Psoas muscle (tissue), 8 donors: ENCODE measurements at places on chromosomes 3 and 15. TPM values are rescaled to one million over a fixed set of nuclear protein-coding genes. Genes with fewer than 3 reads are reported as not detected.

The STRC gene
- 0.62 TPM for total RNA-seq

The MELTF gene
- total RNA-seq = 0.54 TPM

The TGM5 gene
- not detected for total RNA-seq

The CCR9 gene
- not detected for total RNA-seq

The PCSK6 gene
- total RNA-seq = 23.1 TPM

The NOX5 gene
- 0.13 TPM for total RNA-seq

The CMTM8 gene
- total RNA-seq = 1.8 TPM

The GOLGA8Q gene
- total RNA-seq = not detected

DNA sequence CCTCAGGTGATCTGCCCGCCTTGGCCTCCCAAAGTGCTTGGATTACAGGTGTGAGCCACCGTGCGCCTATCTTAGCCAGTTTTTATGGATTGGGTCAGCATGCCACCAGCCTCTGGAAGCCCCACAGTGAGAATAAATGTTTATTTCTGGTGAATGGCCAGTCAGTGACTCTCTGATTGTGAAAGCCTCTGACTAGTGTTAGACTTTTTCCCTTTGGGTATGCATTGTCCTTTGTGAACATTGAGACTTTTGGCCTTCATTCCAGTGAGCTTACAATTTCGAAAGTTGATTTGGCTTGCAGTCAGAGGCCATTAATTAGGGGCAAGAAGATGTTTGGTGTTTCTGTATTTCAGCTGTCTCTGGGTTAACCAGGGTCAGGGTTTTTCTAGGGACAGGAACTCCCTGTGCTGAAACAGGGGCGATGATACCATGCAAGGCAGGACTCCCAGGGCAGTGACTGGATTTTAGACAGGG is 274.5 kb upstream of the C2CD4B start:
- no peak for DNase-seq

DNA sequence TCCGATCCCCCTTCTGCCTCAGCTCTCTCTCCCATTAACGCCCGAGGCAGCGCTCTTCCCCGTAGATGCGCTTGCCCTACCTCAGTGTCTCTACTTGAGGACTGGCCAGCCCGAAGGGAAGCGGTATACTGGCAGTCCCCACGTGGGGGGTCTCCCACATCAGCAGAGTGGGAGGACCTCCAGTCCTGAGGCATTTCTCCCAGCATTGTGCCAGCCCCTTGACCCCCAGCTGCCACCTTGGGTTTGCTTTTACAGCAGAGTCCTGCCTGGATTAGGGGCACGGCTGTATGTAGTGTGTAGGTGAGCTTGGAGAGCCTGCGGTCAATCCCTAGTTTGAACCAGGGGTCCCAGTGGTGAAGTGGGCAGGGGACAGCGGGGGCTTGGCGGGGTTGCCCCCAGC is 767 bp downstream of the SEMA3F start:
- no peak for DNase-seq

- no peak for DNase-seq
Observed at GRCh38 chr3:52077925-52078324, 21.6 kb upstream of the DUSP7 start.

GRCh38 chr3:54960082-54960481 is 32.2 kb upstream of the LRTM1 start:
- no peak for DNase-seq

GRCh38 chr3:105899516-105899915 is 30.7 kb upstream of the CBLB start:
- no peak for DNase-seq

DNA sequence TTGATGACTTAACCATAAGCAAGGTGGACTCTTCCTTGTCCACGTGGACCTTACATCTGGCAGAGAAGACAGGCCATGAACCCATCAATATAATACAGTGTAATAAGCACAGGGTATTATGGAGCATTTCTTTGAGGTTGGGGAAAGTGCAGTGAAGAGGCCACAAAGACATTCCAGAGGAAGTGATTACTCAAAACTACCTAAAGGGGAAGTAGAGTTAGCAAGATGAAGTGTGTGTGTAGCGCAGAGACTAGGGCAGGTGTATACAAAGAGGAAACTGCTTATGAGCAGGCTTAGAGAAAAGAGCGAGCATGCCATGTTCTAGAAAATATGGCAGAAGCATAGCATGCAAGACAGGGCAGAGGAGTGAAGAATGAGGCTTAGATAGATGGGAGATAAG is 17.9 kb downstream of the CP start:
- DNase-seq = no peak

- no peak for DNase-seq
Observed at GRCh38 chr3:175001091-175001490, 142.0 kb downstream of the NAALADL2 start.

DNA sequence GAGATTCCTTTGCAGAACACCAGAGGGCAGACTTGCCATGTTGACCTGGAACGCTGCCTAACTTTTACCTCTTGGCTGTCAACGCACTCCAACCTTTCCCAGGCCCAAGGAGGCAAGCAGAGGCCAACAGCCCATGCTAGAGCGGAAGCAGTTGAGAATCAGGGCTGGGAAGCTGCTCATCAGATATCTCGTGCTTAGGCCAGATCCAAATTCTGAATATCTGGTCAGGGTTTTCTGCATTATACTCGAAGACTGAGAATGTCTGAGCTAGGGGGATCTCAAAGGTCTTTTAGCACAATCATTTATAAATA is 2.5 kb downstream of the XIRP1 start:
- no peak for DNase-seq

- DNase-seq = no peak
Observed at GRCh38 chr3:13424865-13425617, 4.9 kb upstream of the NUP210 start.

DNA sequence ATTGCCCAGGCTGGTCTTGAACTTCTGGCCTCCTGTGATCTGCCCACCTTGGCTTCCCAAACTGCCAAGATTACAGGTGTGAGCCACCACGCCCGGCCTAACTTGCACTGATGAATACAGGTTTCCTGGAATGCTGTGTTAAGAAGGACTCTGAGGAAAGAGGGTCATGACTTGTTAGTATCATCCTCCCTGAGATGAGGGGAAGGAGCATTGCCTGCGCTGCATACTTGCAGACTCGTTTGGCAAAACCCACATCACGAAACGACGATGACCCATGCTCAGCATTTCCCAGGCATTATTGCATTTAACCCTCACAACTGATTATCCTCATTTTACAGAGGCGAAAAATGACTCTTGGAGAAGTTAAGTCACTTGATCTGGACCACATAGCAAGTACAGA is 18.9 kb downstream of the COLQ start:
- no peak for DNase-seq

GRCh38 chr3:26291840-26292239 is 330.7 kb upstream of the LRRC3B start:
- no peak for DNase-seq

GRCh38 chr15:73051391-73051806 is 864 bp upstream of the NEO1 start:
- peak; percentile 74 for DNase-seq

- no peak for DNase-seq
Observed at GRCh38 chr15:63506537-63507035, 2.2 kb downstream of the USP3 start.

- DNase-seq = no peak
Observed at GRCh38 chr3:172069478-172069877, 30.1 kb downstream of the FNDC3B start.

- DNase-seq = no peak
Observed at GRCh38 chr3:166829896-166830295, 550.2 kb downstream of the ZBBX start.
